ENCODE measurements at places on chromosomes 11 and 22. TPM values are rescaled to one million over a fixed set of nuclear protein-coding genes. Genes with fewer than 3 reads are reported as not detected.

GRCh38 chr11:82980292-82980691, 78.8 kb downstream of the DDIAS start:
- H3K4me3 ChIP-seq, result no peak overlapping the region
- peaks cover 4% of the 10 kb centered on the region for H3K4me1 ChIP-seq
- peaks cover 5% of the 10 kb centered on the region for H3K36me3 ChIP-seq

GRCh38 chr22:48692734-48693376, 1134.8 kb downstream of the BRD1 start:
- no peak overlapping the region for H3K4me3 ChIP-seq
- no peak overlapping the region for H3K27ac ChIP-seq
- no peaks in the 10 kb centered on the region for H3K36me3 ChIP-seq
- DNase-seq, result no peak
- H3K27me3 ChIP-seq, result no peaks in the 10 kb centered on the region

- no peak overlapping the region for H3K4me3 ChIP-seq
- no peaks in the 10 kb centered on the region for H3K36me3 ChIP-seq
- H3K4me1 ChIP-seq, result peaks cover 43% of the 10 kb centered on the region
- no peaks in the 10 kb centered on the region for H3K27me3 ChIP-seq
Observed at GRCh38 chr22:39300186-39300830, 19.1 kb downstream of the RPL3 start.

- DNase-seq, result no peak
- H3K27me3 ChIP-seq, result no peaks in the 10 kb centered on the region
- H3K4me1 ChIP-seq, result peaks cover 26% of the 10 kb centered on the region
- peaks cover 29% of the 10 kb centered on the region for H3K36me3 ChIP-seq
- H3K27ac ChIP-seq, result peak overlapping the region; percentile 5
- no peak overlapping the region for H3K4me3 ChIP-seq
Observed at GRCh38 chr11:77379253-77379652, 77.8 kb upstream of the GDPD4 start.

GRCh38 chr22:36937319-36938027, 24.0 kb downstream of the CSF2RB start:
- H3K36me3 ChIP-seq, result no peaks in the 10 kb centered on the region
- H3K27ac ChIP-seq, result no peak overlapping the region
- H3K4me1 ChIP-seq, result peaks cover 5% of the 10 kb centered on the region
- H3K27me3 ChIP-seq, result no peaks in the 10 kb centered on the region

DNA sequence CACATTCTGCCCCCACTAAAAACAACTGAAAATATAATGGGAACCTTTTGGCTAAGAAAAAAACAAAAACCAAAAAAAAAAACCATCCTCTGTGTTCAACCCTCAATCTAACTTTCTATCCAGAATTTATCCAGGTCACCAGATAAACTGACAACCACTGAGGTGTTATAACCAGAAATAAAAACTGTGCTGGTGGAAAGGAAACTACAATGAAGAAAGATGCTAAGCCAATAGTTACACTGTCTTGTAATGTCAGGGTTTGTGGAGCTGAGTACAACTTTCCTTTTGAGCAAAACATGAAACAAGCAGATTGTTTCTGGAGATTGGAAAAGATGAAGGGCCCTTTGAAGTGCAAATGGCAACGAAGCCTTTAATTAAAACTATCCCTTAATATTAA, 50.8 kb downstream of the PRDM10 start:
- H3K27ac ChIP-seq, result no peak overlapping the region
- peaks cover 26% of the 10 kb centered on the region for H3K4me1 ChIP-seq
- H3K36me3 ChIP-seq, result peaks cover 7% of the 10 kb centered on the region
- no peak for DNase-seq
- H3K27me3 ChIP-seq, result no peaks in the 10 kb centered on the region
- H3K4me3 ChIP-seq, result no peak overlapping the region

- H3K27ac ChIP-seq, result no peak overlapping the region
- peaks cover 3% of the 10 kb centered on the region for H3K36me3 ChIP-seq
- no peaks in the 10 kb centered on the region for H3K27me3 ChIP-seq
Observed at GRCh38 chr11:74487875-74488274, 5.6 kb downstream of the LIPT2 start.

DNA sequence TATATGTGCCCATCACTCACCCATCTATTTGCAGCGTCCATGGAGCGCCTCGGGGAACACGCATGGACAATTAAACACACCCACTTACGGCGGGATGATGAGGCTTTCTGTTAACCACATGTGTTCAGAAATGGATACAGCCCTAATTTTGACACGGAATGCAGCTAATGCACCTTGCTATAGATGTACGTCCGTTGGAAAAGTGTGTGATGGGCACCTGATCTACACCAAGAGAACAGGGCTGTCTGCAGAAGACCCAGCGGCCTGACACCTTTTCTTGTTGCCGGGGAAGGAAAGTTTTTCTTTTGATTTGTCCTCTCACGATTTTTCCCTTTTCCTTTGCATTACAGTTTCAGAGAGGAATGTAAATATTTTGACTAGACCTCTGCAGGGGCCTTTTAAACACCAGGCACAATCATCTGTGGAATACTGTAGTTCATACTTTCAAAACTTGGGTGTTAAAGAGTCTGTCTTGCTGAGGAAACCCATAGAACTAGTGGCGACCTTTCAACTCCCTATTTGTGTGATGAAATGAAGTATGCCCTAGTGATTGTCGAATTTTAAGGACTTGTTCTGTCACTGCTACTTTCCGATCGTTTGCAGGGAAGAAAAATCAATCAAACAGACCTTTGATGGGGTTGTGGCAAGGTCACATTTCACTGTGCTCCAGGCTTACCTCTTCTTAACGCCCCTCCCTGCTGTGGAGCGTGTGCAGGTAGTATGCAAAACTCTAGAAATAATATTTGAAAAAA, 16.5 kb upstream of the PAX6 start:
- DNase-seq, result no peak
- H3K36me3 ChIP-seq, result no peaks in the 10 kb centered on the region
- peaks cover 81% of the 10 kb centered on the region for H3K27me3 ChIP-seq
- peaks cover 5% of the 10 kb centered on the region for H3K4me1 ChIP-seq
- H3K27ac ChIP-seq, result no peak overlapping the region
- H3K4me3 ChIP-seq, result no peak overlapping the region

- H3K4me1 ChIP-seq, result no peaks in the 10 kb centered on the region
- no peak overlapping the region for H3K27ac ChIP-seq
- no peaks in the 10 kb centered on the region for H3K36me3 ChIP-seq
Observed at GRCh38 chr22:26444777-26445176, 15.7 kb downstream of the ASPHD2 start.

DNA sequence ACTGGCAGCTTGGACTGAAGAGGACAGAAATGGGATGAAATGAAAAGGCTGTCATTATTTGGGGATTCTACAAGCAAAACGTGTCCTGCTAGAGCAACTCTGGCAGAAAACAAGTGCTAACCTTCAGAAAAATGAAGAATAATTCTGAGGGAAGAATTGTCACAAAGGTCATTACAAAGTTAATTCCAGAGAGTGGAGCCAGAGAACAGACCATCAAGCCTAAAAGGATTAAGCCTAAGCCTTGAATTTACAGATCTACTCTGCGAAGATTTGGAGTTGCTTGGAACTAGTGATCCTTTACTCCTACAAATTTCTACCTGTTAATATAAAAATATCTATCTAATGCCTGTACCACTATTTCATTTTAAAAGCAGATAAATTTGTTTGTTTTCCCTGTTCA, 1077.3 kb upstream of the CNTN5 start:
- H3K4me1 ChIP-seq, result no peaks in the 10 kb centered on the region
- H3K36me3 ChIP-seq, result no peaks in the 10 kb centered on the region
- no peaks in the 10 kb centered on the region for H3K27me3 ChIP-seq
- no peak overlapping the region for H3K4me3 ChIP-seq
- no peak for DNase-seq

DNA sequence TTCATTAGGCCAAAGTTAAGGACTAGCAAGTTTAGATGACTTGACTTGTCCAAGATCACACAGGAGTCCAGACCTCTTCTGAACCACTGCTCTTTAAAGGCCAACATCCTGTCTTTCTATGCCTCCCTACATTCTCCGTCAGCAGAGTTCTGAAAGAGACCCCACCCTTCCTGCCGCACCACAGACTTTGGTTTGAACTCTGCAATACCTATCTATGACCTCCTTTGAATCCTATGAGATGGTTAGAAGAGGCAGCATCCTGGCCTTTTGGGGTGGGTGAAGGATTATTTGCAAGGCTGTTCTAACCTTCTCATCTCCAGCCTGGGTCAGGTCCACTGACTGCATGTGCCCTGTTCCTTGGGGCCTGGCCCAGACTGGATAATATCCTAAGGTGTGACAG, 4.3 kb upstream of the RRM1 start:
- no peak overlapping the region for H3K4me3 ChIP-seq
- H3K4me1 ChIP-seq, result peaks cover 6% of the 10 kb centered on the region
- H3K27me3 ChIP-seq, result no peaks in the 10 kb centered on the region
- H3K36me3 ChIP-seq, result peaks cover 5% of the 10 kb centered on the region
- no peak for DNase-seq

The ZDHHC24 gene
- 13.7 TPM for total RNA-seq

The ADM2 gene
- total RNA-seq, result 1.5 TPM

Data from mesothelial cell of epicardium (in vitro differentiated cells).